OCI-LY7 (cell line): ENCODE measurements at places on chromosomes 5 and 9.

DNA sequence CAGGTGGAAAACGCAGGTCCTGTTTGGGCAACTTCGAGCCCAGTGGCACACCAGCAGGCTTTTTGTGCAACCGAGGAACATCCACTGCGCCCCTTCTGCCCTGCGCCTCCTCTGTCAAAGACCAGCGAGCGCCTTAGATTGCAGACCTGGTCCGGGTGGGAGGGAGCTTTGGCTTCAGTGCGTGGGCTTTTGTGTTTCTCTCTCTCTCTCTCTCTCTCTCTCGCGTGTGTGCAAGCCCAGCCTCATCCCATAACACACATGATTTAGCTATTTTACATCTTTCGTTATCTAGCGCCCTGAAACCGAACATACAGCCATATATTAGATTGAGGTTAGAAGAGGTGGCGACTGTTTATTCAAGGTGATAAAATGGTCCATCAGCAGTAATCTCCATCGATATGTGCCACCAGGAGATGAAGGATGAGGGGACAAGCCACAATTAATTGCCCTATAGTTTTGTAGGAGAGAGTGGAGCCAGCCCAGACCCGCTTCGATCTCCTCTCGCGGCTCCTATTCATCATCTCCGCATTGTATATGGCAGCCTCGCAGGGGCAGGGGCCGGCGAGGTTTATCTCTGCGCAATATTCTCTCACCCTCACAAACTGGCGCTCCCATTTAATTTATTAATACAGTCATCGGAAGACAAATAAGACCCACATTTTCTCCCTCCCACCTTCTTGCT, 5.3 kb downstream of the PRDM6 start:
- no peak for DNase-seq

DNA sequence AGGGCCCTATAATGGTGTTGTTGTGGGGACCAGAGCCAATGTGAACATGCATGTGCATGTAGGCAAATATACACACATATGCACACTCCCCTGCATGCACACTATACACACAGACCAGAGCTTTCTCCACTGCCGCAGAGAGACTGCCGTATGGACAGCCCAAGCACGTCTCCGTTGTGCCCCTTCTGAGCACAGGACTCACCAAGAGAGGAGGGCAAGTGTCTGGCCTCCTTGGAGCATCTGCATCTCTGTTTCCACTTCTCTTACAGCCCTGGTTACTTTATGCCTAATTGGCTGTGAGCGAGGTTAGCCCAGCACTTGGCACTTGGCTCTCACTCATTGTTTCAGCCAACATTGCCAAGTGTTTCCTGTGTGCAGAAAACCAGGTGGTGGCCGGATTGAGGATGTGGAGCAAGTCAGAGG, 30.4 kb downstream of the CSF2 start:
- peak; percentile 64 for DNase-seq

- DNase-seq, result no peak
Measured at GRCh38 chr5:102975045-102975444, 144.9 kb downstream of the GIN1 start.

GRCh38 chr9:133874659-133875058, 117.5 kb downstream of the VAV2 start:
- DNase-seq, result no peak

GRCh38 chr5:9642621-9643020, 12.5 kb upstream of the TAS2R1 start:
- DNase-seq, result no peak

- no peak for DNase-seq
Measured at GRCh38 chr9:134939080-134939733, 21.5 kb upstream of the FCN1 start.

DNA sequence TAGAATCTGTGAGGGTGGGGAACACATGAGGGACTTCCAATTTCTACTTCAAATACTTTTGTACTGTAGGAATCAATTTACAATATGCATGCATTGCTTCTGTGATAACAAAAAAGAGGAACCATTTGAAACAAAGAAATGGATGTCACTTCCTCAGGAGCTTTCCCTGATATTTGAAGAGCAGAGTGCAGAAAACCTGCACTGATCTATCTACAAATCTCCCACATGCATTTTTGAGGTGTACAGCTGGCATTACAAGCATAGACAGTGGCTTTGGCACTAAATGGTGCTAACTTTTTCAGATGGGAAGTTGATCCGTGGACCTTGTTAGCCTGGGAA, 27.7 kb downstream of the YIPF5 start:
- DNase-seq, result no peak

- DNase-seq, result no peak
Measured at GRCh38 chr5:131272724-131273123, 8.9 kb downstream of the CDC42SE2 start.

- DNase-seq, result no peak
Measured at GRCh38 chr9:38441347-38442085, 17.3 kb upstream of the IGFBPL1 start.

- no peak for DNase-seq
Measured at GRCh38 chr5:39102684-39103155, 28.5 kb upstream of the RICTOR start.

DNA sequence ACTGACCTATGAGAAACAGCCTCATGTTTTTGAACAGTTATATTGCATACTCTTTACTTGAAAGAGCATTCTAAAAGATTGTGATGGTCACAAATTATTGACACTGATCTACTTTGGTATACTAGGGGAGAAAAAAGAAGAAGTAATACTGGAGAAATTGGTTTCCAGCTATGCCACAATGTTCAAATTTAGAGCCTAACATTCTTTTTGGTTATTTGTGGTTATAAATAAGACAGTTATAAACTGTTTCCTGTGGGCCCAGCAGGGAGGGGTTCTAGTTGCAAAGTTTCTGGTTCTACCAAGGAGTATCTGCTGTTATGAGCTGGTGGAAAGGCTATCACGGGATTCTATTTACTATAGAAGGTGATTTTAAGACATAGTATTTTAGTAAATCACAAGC, 4.8 kb downstream of the CWC27 start:
- DNase-seq, result peak; percentile 9

DNA sequence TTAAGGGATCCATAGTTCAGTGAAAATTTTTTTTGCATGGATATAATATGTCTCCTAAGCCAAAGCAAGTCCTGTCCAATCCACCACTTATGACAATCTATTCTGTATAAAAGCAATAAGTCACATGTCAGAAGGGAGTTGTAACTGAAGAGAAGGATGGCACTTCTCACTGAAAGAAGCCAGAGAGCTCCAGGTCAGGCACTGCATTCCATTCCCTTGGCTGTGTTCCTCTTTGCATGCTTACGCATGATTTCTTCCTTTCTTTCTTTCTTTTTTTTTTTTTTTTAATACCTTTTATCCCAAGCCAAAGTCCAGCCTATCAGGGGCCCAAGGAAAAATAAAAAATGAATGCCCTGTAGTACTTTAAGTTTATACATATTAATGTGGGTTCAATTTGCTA, 39.8 kb downstream of the MAMDC2 start:
- DNase-seq, result no peak

DNA sequence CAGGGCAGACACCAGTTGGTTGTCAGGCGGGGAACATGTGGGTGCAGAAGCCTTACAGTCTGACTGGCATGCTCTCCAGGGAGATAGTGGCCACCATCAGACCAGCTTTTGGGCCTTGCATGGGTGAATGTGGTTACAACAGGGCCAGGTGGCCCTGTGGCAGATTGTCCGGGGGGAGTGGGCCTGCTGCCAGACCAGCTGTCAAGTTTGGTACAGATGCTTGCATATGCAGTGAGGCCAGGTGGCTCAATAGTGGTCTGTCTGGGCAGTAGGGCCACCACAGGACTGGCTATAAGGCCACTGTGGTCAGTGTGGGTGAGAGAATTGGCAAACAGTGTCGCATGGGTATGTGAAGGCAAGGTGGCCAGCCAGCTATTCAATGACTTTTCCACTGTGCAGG, 148.7 kb downstream of the FAM174A start:
- no peak for DNase-seq

- DNase-seq, result no peak
Measured at GRCh38 chr5:31614151-31615020, 24.5 kb upstream of the PDZD2 start.

- no peak for DNase-seq
Measured at GRCh38 chr5:135643881-135644766, 65.3 kb upstream of the CXCL14 start.

GRCh38 chr5:39063037-39063436, 11.2 kb downstream of the RICTOR start:
- no peak for DNase-seq

DNA sequence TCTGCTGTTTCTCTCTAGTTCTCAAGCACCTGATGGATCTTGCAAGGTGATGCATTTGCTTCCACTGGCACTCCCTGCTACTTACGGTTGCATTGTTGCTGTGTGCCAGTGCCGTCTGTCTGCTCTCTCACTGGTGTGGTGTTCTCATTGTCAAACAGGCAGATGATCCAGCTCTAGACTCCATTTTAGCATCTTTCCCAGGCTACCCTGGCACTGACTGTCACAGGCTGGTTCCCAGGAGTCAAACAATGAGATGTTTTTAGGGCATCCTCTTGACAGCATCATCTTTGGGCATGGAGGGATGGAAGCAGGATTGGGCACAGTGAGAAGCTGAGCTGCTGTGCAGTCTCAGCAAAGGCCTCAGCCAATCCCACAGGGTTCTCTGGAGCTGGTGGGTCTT, 12.9 kb downstream of the MTRR start:
- DNase-seq, result no peak

DNA sequence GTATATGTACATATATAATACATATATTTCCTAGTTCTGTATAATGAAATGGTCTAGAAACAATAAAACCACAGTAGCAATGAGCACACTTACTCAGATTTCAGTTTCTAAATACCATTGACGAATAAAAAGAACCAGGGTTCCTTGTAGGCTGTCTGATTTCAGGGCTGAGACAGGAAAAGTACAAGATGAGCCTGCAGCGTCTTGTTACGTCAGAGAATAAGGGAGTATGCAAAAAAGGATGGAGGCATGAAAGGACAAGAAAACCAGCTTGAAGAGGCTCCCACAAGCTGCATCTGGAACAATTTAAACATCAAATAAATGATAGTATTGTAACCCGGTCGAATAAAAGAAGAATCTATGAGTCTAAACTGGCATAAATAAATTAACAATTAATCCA, 17.8 kb upstream of the TIFAB start:
- DNase-seq, result no peak

DNA sequence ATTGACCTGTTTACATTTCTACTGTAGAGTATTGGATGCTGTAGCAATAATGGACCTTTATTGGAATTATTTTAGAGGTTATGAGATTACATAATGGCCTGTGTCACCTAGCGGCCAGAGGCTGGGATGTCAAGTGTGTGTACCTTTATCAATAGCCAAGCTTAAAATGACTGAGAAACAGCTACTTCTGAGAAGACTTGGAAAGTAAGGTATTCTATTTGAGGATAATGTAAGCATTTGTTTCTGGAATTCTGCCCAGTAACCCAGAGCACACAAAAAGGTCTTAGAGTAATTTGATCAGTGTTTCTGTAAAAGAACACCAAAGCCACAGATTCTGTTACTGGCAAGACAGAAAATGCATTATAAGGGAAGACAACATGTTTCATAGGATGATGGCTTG, 116.8 kb downstream of the MACIR start:
- no peak for DNase-seq

DNA sequence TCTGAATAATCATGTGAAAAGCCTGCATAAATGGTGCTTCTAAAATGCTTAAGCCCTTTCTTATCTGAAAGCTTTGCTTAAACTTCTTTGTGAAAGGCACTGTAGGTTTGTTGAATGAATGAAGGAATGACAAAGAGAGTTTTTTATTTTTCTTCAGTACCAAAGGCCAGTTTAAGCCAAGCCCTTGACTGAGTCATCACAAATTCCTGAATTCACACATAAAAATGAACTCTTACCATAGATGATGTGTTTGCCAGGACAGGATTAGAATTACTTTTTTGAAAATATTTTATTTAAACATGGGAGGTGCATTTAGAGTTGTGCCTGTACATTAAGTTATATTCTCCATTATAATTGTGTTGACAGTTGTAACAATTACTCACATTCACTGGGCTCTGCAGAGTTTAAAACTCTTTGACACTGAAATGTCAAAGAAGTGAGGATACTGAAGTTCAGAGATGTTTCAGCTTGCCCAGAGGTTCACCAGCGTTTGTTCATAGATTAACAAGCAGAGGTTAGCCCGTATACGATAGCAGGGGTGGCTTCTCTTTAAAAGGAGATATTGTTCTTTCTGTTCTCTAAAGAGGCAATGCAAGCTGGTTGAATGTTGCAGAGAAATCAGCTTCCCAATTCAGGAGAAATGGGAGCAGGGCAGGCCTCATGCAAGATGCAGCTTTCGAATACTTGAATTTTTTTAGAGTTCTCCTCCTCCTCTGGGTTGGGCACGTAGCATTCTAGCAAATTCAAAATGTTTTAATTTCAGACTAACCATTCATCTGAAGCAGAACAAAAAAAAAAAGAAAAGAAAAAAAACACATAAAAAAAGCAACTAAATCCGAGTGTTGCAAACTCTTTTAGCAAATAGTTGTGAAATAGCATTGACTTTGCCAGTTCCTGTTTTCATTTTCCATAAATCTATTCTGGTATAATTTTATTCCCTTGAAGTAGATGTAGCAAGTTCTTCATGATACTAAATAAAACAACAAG, 358.7 kb upstream of the KLF4 start:
- DNase-seq, result no peak

DNA sequence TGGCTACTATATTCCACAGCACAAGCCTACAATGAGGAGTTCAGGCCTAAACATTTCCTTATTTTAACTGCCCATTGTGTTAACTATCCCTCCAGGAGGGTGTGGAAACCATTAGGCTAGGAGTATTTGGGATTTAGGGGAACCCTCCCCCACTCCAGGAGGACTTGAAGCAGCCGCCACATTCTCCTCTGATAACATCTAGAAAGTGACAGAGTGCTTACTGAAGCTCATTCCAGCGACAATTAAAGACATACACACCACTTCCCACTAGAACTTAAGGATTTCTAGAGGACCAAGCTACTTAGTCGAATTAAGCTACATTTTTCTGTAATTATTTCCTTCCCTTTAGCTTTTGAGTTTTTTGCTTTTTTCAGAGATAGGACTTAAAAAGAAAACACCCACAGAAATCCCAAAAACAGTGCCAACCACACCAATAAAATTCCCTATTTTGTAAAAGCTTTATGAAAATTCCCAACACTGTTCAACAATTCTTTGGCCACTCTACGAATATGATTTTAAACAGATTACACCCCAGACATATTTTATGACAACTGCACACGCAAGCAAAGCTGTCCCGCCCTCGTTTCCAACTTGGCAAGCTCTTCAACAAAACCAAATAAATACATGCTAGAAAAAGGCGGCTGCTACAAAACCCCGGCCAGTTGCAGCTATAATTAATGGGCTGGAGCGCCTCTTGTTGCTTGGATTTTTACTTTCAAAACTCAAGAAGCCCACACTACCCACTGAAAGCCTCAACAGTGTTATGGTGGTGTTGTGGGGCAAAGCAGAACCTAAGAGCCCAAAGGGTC, 4.5 kb downstream of the ROR2 start:
- DNase-seq, result no peak

GRCh38 chr5:125717209-125717608, 706.0 kb upstream of the GRAMD2B start:
- no peak for DNase-seq

GRCh38 chr5:180873615-180874520, 12.8 kb upstream of the ZFP62 start:
- DNase-seq, result peak; percentile 53
